ENCODE measurements at places on chromosomes 11 and 22. TPM values are rescaled to one million over a fixed set of nuclear protein-coding genes. Genes with fewer than 3 reads are reported as not detected.

Gene ROBO4
- 0.13 TPM for total RNA-seq

Gene LRRC32
- total RNA-seq: 1.6 TPM

Gene LMO2
- total RNA-seq: 3.4 TPM

DNA sequence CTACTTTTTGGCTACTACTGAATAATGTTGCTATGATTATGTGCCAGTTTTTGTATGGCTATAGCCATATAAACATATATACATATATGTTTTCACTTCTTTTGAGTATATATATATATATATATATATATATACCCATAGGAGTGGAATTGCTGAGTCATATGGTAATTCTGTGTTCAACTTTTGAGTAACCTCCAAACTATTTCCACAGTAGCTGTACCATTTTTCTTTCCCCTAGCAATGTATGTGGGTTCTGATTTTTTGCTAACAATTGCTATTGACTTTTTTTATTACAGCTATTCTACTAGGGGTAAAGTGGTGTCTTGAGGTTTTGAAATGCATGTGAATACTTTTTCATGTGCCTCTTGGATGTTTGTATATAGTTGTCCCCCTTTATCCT lies 30.4 kb downstream of the CBL start:
- no peak for DNase-seq

DNA sequence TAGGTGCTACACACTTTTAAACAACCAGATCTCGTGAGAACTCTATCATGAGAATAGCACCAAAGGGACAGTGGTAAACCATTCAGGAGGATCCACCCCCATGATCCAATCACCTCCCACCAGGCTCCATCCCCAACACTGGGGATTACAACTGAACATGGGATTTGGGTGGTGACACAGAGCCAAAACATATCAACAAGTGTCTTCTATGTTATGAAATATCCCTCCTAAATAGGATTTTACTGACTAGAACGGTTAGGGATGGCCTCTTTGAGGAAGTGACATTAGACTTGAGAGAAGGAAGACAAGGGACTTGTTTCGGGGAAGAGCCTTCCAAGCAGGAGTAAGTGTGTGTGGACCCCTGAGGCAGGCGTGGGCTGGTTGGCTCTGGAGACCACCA lies 11.9 kb upstream of the MRPL11 start:
- no peak for DNase-seq

DNA sequence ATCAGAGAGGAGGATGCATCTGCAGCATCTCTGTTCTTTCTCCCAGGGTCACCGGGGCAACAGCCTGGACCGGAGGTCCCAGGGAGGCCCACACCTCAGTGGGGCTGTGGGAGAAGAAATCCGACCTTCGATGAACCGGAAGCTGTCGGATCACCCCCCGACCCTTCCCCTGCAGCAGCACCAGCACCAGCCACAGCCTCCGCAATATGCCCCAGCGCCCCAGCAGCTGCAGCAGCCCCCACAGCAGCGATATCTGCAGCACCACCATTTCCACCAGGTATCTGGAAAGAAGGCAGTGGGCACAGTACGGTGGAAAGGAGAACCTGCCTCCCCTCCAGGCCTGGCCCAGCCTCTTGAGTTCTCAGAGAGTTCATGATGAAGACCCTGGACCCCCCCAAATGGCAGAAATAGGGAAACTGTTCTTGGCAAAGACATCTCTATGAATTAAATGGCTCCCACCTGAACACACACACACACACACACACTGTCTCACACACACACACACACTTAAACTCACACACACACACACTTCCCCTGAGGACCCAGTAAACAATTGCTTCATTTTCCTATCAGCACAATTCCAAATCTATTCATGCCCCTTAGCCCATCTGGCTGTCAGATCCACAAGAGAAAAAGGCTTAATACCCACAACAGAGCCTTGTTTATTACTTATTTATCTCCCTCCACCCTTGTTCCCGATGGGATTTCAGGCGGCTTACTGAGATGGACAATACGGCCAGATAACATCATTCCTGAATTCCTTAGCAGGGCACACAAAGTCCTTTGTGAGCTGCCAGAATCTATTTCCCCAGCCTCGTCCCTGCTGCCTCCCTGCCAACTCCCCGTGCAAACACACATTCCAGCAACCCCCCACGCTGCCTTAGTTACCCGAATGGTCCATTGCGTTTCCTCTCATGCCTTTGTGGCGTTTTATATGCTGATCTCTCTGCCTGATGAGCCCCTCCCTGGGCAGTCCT lies 8.1 kb downstream of the TMA7B start:
- no peak for DNase-seq

DNA sequence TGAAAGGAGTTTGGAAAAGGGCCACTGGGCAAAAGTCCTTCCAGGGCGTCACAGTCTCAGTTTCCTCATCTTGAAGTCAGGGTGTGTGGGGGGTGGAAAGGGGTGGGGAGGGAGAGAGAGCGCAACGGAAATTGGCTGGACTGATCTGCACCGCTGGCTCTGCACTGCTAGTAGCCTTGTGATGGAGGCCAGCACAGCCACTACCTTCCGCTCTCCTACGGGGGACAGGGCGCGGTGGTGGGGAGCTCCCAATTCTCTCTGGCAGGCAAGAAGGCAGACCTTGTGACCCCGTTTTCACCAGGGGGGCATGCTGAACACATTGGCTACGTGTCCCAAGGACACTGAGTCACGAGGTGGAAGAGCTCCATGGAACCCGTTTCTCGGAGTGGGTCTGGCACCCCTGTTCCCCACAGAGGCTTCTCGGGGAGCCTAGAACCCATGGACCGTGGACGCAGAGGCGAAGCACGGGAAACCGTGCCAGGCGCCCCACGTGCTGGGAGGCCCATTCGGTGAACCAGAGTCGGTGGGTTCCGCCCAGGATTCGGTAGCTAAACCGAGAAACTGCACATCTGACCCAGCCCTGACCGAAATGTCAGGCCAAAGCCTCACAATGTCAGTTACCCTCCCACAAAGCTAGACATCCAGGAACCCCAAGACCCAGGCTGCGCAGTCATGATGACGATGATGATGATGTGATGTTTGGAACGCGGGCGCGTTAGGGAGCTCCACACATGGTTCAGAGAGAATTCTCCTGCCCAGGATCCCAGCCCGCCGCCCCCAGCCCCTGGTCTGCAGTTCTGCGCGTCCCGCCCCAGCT lies 28.3 kb upstream of the WNT11 start:
- DNase-seq: no peak

GRCh38 chr11:24389575-24389974 lies 107.3 kb upstream of the LUZP2 start:
- no peak for DNase-seq

- DNase-seq: no peak
Observed at GRCh38 chr11:96001037-96001436, 77.1 kb upstream of the MTMR2 start.

DNA sequence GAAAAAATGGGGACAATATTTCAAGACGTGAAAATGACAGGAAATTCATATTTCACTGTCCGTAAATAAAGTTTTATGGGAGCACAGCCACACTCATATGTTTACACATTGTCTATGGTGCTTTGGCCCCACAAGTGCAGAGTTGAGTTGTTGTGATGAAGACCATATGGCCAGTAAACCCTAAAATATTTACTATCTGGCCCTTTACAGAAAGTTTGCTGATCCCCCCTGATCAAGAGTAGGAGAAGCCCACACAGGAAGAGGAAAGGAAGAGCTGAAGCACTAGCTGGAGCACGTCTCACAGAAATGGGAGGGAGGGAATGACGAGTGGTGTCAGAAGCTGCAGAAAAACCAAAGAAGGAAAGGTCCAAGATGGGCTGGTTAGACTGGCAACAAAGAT lies 78.8 kb downstream of the TNRC6B start:
- DNase-seq: no peak

- DNase-seq: no peak
Observed at GRCh38 chr22:42335839-42336378, 65.5 kb upstream of the TCF20 start.

DNA sequence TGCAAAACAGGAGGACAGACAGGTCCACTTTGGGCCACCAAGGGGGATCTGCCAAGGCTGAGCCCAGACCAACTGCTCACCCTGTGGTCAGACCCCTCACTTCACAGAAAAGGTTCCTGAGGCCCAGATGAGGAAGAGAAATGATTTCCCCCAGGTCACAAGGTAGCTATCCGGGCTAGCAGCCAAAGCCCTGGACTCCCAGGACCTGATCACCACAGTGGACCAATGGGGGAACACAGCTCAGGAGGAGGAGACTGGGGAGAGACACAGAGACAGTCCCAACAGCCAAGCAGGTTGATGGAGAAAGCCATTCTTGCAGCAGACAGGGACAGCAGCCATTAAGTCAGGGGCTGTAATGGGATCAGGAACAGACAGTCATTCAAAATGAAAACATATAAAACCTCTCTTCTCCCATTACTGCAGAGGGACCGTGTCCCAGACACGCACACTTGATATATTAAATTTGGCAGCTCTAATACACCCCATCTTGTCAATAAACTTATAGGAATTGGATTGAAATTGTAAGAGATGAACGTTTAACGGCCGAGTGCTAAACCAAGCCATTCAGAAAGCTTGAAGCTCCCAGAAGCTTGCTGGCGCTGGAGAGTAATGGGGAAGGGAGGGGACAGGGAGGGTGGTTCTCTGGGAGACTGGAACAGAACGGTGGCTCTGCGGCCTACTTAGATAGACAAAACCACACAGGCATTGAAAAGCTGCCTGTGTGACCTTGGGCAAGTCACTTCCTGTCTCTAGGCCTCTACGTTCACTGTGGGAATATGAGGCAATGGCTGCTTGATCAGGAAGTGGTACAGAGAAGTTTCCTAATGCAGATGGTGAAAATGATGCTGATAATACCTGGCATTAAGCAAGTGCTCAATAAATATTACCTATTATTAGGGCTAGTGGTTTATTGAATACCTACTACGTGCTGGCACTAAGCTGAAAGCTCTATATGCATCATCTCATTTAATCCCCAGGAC lies 16.0 kb downstream of the ZMAT5 start:
- DNase-seq: no peak

DNA sequence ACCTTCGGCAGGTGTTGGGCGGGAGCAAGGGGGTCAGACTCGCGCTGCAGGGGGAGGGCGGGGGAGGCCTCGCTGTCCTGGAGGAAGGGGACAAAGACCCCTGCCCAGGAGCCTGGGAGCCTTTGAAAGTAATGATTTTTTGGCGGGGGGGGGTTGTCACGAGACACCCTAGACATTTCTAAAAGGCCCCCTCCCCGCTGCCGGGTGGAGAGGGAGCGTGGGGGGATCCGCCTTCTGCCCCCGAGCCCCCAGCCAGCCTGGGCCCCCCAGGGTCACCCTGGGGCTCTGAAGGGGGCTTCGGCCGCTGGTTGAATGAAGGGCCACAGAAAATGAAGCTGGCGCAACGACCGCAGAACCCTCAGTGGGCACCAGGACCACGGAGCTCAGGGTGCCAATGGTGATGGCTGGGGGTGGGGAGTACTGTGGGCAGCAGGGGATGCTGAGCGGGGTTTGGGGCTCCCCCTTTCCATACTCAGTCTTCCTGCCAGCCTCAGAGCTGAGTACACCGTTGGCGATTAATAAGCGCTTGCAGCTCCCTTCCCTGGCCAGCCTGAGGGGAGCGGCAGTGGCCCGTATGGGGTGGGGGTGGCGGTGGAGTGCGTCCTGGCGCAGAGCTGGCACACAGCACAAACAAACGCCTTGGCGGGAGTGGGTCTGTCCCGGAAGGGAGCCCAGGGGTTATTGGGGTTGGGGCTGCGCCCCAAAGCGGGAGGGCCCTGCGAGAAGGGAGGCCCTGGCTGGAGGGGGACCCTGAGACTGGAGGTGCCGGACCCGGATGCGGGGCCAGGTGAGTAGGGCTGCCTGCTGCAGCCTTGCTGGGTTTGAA lies 1.2 kb upstream of the DUSP8 start:
- DNase-seq: no peak

- DNase-seq: peak; percentile 74
Observed at GRCh38 chr11:112881461-112881860, 79.8 kb upstream of the NCAM1 start.

- DNase-seq: no peak
Observed at GRCh38 chr11:90532125-90532524, 309.3 kb upstream of the CHORDC1 start.

DNA sequence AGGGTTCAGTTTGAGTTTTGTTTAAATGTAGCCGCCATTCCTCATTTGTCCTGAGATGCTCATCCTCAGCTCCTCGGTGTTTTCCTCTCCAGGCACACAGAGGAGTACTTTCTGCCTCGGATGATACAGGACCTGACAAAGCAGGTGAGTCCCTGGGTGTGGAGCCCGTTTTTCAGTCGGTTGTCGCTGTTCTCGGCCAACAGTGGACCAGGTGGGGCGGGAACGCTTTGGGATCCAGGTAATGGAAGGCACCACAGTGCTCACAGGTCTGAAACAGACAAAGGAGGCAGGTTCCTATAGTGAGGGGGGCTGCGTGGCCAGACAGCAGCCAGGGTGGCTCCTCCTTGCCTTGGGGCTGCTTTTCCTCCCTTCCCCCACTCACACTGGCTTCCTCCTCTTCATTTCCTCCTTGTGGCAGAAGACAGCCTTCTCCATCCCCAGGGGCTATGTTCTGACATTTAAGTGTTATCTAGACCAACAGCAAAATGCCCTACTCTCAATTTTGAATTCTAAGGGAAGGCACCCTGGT lies 19.4 kb downstream of the NADSYN1 start:
- no peak for DNase-seq

Data from WTC11 (cell line).